ENCODE measurements at places on chromosomes 7 and 10.

DNA sequence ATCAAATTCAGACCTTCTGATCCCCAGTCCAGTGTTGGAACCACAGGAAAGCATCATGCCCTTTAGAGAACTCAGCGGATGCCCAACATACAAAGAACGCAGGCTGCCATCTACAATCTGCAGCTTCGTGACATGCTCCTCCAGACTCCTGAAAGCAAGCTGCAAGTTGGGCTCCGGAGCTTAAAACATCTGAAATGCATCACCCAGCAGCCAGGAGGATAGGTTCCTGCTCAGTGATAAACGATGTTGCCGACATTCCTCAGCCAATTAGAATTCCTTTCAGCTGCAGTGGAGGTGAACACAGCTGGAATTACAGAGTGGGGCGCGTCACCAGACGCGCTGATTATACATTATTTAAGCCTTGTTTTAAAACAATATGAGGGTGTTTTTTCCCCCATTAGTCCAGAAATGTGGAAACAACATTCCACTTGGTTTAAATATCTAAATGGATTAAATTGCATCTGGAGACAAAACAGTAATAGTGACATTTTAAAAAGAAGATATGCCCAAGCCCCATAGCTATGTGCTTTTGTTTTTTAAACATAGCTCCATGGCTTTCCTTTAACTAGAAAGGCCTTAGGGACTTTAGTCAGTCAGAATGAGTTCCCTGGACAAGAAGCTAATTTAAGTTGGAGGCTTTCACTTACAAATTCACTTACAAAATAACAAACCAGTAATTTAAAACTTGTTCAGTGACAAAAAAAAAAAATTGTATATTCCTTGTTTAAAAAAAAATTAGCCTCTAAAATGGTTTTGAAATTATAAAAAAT is 6.3 kb downstream of the SMURF1 start:
- no peak for DNase-seq

GRCh38 chr7:106050746-106051117 is 61.4 kb downstream of the SYPL1 start:
- DNase-seq: no peak

DNA sequence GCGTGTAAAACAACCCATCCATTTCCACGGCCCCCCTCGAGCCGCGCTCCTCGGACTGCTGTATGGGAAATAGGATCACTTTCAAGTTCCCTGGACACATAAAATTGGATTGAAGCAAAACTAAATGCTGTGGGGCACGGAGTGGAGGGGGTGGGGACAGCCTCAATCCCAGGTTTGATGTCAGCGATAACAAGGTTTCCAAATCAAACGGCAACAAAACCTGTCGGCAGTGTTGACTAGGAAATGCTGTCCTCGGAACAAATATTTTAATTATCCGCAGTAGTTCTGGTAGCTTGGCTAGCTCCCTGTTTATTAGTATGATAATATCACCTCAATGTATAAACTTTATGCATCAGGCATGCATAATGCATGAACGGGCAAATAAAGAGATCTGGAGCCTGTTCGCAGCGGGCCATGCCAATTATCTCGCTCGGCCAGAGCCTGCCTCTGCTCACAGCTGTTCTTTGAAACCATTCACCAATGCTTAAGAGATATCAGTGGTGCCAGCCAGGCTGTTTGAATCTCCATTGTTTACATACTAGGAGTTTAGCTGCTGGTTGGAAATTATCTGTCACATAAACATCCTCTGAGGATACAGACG is 161.1 kb downstream of the PAXIP1 start:
- no peak for DNase-seq

DNA sequence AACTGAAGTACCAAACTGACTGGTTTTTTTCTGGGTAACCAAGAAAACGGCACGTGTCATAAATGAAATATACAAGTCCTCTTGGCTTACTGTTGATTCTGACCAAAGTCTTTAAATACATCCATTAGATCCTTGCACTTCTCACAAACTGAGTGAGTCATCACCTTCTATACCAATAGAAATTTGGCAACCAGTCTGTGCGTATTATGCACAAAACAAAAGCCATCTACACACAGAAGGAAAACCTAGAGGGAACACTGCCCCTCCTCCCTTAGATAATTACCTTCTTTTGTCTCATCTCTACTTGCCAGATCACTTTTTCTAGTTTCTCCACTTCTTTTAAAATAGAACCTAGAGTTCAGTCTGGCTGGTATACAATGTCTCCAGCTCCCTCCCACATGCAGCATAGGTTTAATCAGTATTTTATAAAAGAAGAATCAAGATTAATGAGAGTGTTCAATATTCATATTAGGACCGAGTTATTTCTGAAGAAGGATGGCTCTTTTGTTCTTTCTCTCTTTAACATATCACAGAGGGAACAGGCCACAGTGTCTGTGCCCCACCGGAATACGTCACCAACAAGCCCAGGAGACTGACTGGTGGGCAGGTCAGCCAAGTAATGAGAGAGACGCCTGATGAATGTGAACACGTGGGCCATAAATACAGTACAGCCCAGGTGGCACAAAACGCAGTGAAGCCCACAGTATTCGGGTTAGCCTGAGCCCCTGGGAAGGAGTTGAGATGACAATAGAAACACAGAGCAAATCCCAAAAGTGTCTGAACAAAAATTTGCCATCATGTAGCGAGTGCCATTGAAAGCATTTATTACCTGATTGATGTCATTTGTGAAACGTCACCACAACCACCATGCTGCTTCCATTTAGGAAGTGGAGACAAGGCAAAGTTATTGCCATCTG is 91.3 kb downstream of the KIAA1549 start:
- DNase-seq: no peak

DNA sequence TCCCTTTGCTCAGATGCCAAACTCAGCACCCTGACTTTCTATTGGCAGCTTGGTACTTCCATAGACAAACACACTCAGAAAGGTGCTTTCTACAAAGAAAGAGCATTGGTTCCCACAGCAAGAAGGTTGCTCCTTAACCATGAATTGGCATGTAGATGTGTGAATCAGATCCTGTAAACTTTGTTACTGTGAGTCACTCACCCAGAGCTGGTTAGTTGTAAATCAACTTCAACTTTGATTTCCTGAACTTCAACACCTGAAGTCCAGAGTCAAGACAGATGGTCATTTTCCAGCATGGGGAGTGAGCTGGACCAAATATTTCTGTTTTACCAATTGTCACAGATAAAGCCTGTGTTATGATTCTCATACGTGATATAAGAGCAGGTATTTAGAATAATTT is 797.2 kb downstream of the TNS3 start:
- no peak for DNase-seq

- DNase-seq: no peak
These were observed 271.0 kb downstream of the SKAP2 start for GRCh38 chr7:26593393-26593792.

DNA sequence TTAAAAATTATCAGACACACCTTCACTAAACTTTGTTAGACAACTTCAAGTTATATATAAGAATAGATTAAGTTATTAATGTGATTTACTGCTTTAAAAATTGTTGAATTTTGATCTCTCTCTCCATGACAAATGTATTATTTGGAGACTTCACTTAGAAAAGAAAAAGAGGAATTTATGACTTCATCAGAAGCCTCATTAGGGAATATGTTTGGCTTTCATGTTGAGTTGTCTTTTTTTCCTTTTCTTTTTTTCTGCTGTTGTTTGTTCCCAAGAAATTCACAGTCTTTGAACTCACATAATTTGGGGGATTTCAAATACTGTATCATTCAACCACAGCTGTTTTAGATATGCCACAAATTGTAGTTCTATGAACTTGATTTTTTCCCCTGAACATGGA is 149.5 kb downstream of the PPP1R9A start:
- no peak for DNase-seq

DNA sequence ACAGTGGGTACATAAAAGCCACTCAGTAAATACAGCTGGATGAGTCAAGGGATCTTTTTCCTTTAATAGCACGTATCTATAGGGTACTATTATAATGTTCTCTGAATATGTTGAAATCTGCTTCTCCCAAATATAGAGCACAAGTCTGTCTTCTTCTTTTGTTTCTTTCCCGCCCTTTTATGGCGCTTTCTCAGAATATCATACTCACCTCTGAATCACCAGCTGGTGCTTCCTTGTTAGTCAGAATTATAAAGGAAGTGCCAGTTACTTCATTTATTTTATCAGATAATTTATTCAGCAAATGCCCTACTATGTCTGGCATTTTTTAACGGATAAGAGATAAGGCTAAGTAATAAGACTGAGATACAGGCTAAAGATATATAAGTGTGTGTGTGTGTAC is 772.9 kb downstream of the SORCS3 start:
- no peak for DNase-seq

- DNase-seq: no peak
These were observed 177.6 kb downstream of the GNAI1 start for GRCh38 chr7:80312139-80312661.

- DNase-seq: no peak
These were observed 31.4 kb upstream of the RSU1 start for GRCh38 chr10:16848562-16849154.

DNA sequence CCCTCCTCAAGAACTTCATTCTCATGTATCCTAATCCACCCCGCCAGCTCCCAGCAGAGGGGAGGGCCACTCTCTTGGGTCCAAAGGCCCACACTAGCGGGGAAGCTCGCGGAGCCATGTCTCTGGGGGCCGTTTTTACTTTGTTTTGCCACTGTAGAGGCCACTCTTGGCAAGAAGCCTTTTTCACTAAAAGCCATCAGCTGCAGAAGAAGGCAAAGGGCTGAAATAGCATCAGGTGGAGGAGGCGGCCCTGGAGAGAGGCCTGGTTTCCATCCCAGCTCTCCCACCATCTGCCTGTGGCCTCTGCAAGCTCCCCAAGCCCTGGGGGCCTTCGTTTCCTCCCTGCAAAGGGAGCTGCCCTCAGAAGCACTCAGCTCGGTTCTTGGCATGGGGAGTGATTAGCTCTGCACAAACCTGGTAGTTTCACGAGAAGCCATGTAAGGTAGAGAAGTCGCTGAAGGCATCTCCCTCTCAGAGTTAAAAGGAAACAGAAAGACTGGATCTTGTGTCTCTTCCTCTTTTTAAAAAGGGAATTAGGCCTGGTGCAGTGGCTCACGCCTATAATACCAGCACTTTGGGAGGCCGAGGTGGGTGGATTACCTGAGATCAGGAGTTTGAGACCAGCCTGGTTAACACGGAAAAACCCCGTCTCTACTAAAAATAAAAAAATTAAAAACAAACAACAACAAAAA is 70.3 kb downstream of the PARP12 start:
- DNase-seq: no peak

DNA sequence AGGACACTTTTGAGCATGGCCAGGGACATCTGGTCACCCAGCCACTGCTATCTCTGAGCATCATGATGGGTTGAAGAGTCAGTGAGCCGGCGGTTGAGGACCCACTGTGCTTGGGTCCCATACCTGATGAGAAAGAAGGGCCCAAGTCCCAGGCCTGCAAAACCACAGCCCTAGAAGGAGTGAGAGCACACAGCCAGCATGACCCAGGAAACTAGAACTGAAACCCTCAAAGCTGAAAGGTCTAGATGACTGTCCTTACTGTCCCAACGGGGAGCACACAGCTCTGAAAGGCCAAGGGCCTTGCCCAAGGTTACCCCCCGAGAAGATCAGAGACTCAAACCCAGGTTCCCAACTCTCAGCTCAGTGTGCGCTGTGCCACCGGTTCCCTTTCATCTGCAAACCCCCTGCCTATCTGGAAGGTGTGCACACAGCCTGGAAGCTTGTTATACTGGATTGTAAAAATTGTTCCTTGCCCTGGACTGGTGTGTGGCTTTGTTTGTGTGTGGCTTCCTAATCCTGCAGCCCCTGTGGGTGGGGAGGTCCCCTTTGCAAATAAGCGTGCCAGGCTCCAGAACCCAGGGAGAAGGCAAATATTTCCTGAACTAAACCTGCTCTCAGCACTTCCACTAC is 22.6 kb upstream of the PSAP start:
- no peak for DNase-seq

DNA sequence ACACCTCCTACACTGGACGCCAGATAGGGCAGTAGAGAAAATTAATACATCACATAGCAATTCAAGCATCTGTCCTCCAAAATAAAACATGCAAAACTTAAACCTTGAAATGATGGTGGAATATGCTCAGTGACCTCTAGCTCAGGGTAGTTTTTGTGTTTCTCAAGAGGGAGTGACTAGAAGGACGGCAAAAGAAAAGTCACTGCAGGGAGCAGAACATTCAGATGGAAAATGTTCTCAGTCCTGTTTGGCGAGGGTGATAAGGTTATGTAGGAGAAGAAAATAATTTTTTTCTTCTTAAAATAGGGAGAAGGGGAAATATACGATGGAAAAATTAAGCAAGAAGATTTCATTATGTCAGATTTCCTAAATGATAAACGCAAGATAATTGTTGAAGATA is 50.9 kb downstream of the APBB1IP start:
- no peak for DNase-seq

- no peak for DNase-seq
These were observed 161.4 kb downstream of the NEURL1 start for GRCh38 chr10:103654925-103655324.

DNA sequence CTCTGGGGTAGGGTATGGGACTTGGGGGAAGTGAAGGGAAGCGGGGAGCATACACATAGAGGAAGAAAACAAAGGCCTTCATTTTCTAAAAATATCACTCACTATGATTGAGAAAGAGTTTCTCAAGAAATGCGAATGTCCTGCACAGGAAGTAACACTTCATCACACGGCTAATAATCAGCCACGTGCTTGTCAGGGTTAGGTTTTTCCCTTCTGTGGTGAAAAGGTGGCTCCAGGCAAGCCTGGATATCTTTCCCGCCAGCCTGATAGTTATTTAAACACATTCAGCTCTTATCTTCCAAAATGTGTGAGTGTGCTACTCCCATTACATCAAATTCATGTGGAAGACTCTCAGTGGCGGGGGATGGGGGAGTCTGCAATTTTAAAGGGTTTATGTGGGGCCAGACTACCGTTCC is 166.4 kb upstream of the ADO start:
- DNase-seq: no peak

GRCh38 chr7:4519819-4520520 is 162.1 kb upstream of the FOXK1 start:
- DNase-seq: no peak

GRCh38 chr10:42937649-42938180 is 139.2 kb upstream of the RET start:
- DNase-seq: no peak

All from activated CD4-positive, alpha-beta T cell treated with anti-CD3 and anti-CD28 coated beads, Interleukin-2, amount 50 U/mL, for 48 hours (primary cell).